Lower lobe of right lung (tissue), 2 donors: ENCODE measurements at places on chromosomes 4 and X. TPM values are rescaled to one million over a fixed set of nuclear protein-coding genes. Genes with fewer than 3 reads are reported as not detected.

GRCh38 chrX:21875013-21875412, 19.2 kb downstream of the YY2 start:
- no peak overlapping the region for H3K27ac ChIP-seq
- no peak overlapping the region for H3K4me3 ChIP-seq
- no peaks in the 10 kb centered on the region for H3K4me1 ChIP-seq
- no peak for DNase-seq

GRCh38 chr4:67779631-67780030, 25.4 kb upstream of the GNRHR start:
- H3K4me1 ChIP-seq = no peaks in the 10 kb centered on the region
- no peak for DNase-seq
- H3K36me3 ChIP-seq = no peaks in the 10 kb centered on the region

DNA sequence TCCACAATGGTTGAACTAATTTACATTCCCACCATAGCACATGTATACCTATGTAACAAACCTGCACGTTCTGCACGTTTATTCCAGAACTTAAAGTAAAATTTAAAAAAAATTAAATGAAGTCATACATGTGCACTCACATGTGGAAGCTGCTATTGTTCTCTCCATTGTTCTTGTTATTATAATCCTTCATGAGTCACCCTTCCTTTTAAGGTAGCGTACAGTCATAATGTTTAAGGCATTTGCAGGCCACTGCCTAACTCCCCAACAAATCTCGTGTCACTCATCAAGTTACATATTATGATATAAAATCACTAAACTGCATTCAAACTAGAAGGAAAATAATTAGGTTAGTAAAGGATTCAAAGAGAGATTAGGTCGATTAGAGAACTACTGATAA, 63.6 kb downstream of the SLC7A11 start:
- no peak for DNase-seq
- H3K36me3 ChIP-seq = no peaks in the 10 kb centered on the region
- H3K27ac ChIP-seq = no peak overlapping the region
- H3K27me3 ChIP-seq = no peaks in the 10 kb centered on the region
- no peak overlapping the region for H3K4me3 ChIP-seq
- H3K4me1 ChIP-seq = no peaks in the 10 kb centered on the region

The ARHGAP6 gene
- total RNA-seq = 16.7 TPM

DNA sequence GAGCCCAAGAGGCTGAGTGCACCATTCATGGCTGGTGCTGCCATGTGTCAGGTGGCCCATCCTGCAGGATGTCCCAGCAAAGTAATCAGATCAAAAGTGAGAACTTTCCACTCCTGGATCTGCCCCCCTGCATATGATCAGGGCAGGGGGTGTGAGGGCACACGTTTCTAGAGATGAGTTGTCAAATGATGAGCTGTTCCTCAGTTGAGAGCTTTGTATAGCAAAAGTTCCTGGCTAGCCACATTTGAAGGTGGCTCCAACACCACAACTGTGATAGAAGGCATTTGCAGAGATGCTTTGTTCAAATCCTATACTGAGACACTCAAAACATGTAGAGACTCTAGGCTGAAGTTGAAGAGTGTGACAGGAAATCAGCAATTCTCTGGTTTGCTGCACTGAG, 501.8 kb downstream of the BCOR start:
- no peak for DNase-seq
- no peaks in the 10 kb centered on the region for H3K4me1 ChIP-seq

The RBMXL3 gene
- not detected for total RNA-seq

DNA sequence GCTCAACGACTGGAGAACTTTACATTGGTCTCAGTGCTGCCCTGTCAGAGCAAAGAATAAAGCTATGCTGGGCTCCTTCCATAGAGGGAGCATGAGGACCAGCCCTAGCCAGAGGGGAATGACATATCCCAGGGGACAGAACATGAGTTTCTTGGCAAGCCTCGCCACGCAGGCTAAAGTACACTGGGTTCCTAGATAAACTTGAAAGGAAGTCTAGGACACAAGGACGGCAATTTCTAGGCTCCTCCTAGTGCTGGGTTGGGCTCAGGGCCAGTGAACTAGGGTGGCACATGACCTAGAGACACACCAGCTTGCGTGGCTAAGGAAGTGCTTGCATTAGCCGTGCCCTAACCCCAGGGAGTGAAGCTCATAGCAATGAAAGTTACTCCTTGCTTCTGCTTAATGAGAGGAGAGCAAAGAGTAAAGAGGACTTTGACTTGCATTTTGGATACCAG, 141.0 kb downstream of the MAB21L2 start:
- H3K4me1 ChIP-seq = peaks cover 13% of the 10 kb centered on the region
- H3K27me3 ChIP-seq = no peaks in the 10 kb centered on the region
- H3K27ac ChIP-seq = no peak overlapping the region
- DNase-seq = peak; percentile 79
- H3K36me3 ChIP-seq = no peaks in the 10 kb centered on the region

The C4orf54 gene
- total RNA-seq = not detected

The SLC39A8 gene
- total RNA-seq = 370 TPM

GRCh38 chr4:177579649-177580048, 137.4 kb upstream of the AGA start:
- no peaks in the 10 kb centered on the region for H3K36me3 ChIP-seq
- H3K27ac ChIP-seq = no peak overlapping the region
- no peaks in the 10 kb centered on the region for H3K27me3 ChIP-seq
- H3K4me3 ChIP-seq = no peak overlapping the region
- no peaks in the 10 kb centered on the region for H3K4me1 ChIP-seq

- peaks cover 11% of the 10 kb centered on the region for H3K36me3 ChIP-seq
- H3K27ac ChIP-seq = no peak overlapping the region
- no peak overlapping the region for H3K4me3 ChIP-seq
- DNase-seq = no peak
Observed at GRCh38 chrX:118570209-118570608, 74.6 kb downstream of the DOCK11 start.

- H3K36me3 ChIP-seq = no peaks in the 10 kb centered on the region
- H3K27ac ChIP-seq = no peak overlapping the region
- H3K27me3 ChIP-seq = no peaks in the 10 kb centered on the region
- no peak overlapping the region for H3K4me3 ChIP-seq
Observed at GRCh38 chr4:170388255-170388654, 298.5 kb upstream of the AADAT start.

- no peaks in the 10 kb centered on the region for H3K36me3 ChIP-seq
- no peak for DNase-seq
- peak overlapping the region; percentile 68 for H3K4me3 ChIP-seq
- H3K27ac ChIP-seq = peak overlapping the region; percentile 97
- no peaks in the 10 kb centered on the region for H3K27me3 ChIP-seq
Observed at GRCh38 chr4:76210452-76210851, 3.2 kb downstream of the SCARB2 start.

- no peaks in the 10 kb centered on the region for H3K4me1 ChIP-seq
- no peak for DNase-seq
Observed at GRCh38 chr4:187417721-187418120, 577.9 kb upstream of the ZFP42 start.

DNA sequence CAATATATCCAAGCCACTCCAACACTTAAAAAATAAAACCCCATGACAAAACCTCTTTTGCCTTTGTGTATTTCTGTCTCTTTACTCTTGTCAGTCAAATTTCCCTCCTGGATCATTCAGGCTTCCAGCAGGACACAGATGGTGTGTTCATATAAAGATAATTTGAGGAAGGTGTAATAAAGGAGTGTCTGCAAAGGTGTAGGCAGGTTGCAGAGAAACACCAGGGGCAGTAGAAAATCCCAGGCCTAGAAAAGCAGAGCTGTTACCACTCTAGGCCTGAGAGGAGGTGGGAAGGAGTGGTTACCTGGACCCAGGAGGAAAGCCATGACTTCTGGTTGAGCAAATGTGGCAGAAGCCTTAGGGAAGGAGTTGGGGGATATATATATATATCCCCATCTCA, 28.8 kb downstream of the CHRNA9 start:
- no peaks in the 10 kb centered on the region for H3K36me3 ChIP-seq
- no peak overlapping the region for H3K4me3 ChIP-seq
- H3K4me1 ChIP-seq = no peaks in the 10 kb centered on the region
- no peak for DNase-seq
- no peaks in the 10 kb centered on the region for H3K27me3 ChIP-seq

DNA sequence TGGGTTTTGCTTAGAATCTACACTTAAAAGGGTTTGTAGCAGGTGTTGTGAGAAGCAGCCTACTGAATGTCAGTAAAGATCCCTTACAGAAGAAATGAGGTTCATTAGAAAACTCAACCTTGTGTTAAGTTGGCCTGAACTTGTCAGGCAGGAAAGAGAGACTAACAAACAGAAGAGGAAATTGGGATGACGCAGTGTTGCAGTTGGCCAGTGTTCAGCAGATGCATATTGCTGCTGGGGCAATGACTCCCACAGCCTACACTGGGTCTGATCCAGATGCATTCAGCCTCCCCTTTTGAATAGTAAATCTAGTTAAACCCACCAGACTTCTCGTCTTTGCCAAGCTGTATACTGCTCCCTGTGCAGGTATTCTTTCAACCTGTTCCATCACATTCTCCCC, 409.4 kb downstream of the UBE2NL start:
- no peak for DNase-seq
- no peaks in the 10 kb centered on the region for H3K27me3 ChIP-seq
- H3K27ac ChIP-seq = no peak overlapping the region
- no peaks in the 10 kb centered on the region for H3K4me1 ChIP-seq
- no peak overlapping the region for H3K4me3 ChIP-seq
- H3K36me3 ChIP-seq = no peaks in the 10 kb centered on the region

DNA sequence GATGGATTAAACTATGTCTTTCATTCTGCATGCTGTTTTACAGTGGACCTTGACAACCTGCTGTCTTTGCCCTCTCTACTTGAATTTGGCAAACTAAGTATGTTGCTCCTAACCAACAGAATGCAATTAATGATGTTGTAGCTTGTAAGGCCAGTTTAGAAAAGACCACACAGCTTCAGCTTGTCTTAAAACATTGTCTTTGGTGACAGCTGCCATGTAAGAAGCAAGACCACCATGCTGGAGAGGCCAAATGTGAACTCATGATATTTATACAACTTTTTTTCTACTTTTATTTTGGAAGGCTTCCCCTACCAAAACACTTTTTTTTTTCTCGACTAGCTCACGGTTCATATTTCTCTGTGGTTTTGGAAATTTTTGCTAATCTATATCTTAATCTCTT, 278.0 kb upstream of the GNPDA2 start:
- no peaks in the 10 kb centered on the region for H3K27me3 ChIP-seq
- no peaks in the 10 kb centered on the region for H3K4me1 ChIP-seq
- no peak for DNase-seq
- no peaks in the 10 kb centered on the region for H3K36me3 ChIP-seq

The TBX22 gene
- not detected for total RNA-seq

The RHOXF2B gene
- not detected for total RNA-seq

The DRD5 gene
- not detected for total RNA-seq

DNA sequence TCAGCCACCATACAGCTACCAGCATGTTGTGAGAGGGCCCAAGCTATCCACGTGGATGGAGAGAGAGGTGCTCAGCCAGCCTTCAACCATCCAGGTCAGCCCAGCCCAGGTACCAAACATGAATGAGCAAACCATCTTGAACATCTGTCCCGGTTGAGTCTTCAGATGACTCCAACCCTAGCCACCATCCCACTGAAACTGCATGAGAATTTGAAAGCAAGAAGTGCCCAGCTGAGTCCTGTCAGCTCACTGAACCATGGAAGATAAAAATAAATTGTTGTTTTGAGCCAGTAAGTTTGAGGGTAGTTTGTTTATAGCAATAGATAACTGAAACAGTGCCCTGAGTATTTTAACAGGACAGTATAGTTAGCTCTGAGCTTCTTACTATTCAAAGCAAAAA, 7.3 kb upstream of the SEL1L3 start:
- no peak for DNase-seq
- H3K4me1 ChIP-seq = peaks cover 7% of the 10 kb centered on the region
- no peaks in the 10 kb centered on the region for H3K36me3 ChIP-seq
- H3K27me3 ChIP-seq = no peaks in the 10 kb centered on the region
- no peak overlapping the region for H3K4me3 ChIP-seq
- no peak overlapping the region for H3K27ac ChIP-seq

The CYTL1 gene
- total RNA-seq = 1.4 TPM

The RHOH gene
- 9.2 TPM for total RNA-seq

The MAGEB17 gene
- not detected for total RNA-seq

- no peak overlapping the region for H3K4me3 ChIP-seq
- no peaks in the 10 kb centered on the region for H3K4me1 ChIP-seq
- no peaks in the 10 kb centered on the region for H3K27me3 ChIP-seq
- DNase-seq = no peak
Observed at GRCh38 chr4:178745203-178745602, 1303.0 kb upstream of the AGA start.

The TRIML2 gene
- total RNA-seq = not detected

The CAPN6 gene
- not detected for total RNA-seq

DNA sequence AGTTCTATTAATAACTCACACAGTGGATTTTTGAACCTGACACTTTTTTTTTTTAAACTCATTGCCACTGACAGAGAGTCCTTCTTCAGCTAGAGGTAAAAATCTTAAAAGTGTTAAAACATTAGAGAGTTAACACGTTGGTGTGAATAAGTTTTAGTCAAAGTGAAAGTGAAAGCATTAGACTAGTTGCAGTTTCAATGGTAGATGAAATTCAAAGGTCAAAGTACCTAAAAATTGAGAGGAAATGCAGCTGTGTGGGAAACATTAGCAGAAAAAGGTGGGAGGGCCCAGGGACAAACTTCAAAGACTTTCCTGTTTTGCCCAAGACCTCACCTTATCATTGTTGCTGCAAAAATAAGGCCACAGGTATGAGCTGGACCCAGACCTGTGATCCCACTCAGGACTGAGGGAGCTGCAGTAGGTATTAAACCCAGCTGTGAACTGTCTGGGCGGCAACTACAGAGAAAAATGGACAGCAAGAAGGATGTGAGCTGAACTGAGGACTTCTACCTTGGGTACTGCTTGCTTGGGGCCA, 17.6 kb upstream of the GABRA4 start:
- H3K27me3 ChIP-seq = no peaks in the 10 kb centered on the region
- H3K27ac ChIP-seq = no peak overlapping the region
- H3K4me1 ChIP-seq = no peaks in the 10 kb centered on the region
- H3K36me3 ChIP-seq = no peaks in the 10 kb centered on the region

DNA sequence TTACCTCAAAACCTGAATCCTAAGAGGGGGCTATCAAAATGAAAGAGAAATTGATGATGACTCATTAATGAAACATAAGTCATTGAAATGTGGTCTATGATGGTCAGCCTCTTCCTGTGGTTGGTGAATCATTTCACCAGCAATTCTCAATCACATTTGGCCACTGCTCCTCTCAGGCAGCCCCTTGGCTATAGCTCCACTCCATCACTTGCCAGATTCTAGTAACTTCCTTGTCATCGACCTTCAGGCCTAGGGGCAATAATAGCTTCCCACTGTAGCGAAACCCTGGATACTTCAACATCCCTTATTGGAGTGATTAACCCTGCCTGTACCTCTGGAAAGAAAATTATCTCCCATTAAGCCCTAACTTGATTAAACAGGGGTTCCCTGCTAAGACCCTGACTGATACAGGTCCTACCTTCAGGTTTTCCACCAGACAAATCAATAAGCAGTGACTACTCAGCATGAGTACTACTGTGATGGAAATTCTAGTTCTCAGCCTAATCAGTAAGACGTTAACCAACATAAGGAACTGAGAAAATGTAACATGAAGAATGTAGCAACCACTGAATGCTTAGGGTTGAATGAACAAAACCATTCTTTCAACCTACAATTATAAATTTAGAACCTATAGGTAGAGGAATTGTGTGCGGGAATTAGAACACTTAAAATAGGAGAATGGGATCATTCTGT, 30.4 kb downstream of the ADH7 start:
- no peaks in the 10 kb centered on the region for H3K36me3 ChIP-seq
- no peaks in the 10 kb centered on the region for H3K27me3 ChIP-seq
- DNase-seq = no peak
- peak overlapping the region; percentile 72 for H3K27ac ChIP-seq
- no peak overlapping the region for H3K4me3 ChIP-seq
- peaks cover 18% of the 10 kb centered on the region for H3K4me1 ChIP-seq

The TRIM2 gene
- total RNA-seq = 32.6 TPM

- no peaks in the 10 kb centered on the region for H3K4me1 ChIP-seq
- no peak overlapping the region for H3K27ac ChIP-seq
- H3K27me3 ChIP-seq = no peaks in the 10 kb centered on the region
- no peak overlapping the region for H3K4me3 ChIP-seq
- no peak for DNase-seq
Observed at GRCh38 chr4:157052429-157053040, 23.4 kb upstream of the GLRB start.
